Colonic mucosa (tissue), 4 donors: ENCODE measurements at places on chromosomes 4 and X. TPM values are rescaled to one million over a fixed set of nuclear protein-coding genes. Genes with fewer than 3 reads are reported as not detected.

- no peaks in the 10 kb centered on the region for H3K27me3 ChIP-seq
- no peak overlapping the region for H3K4me3 ChIP-seq
- H3K4me1 ChIP-seq: peaks cover 3% of the 10 kb centered on the region
- no peak for DNase-seq
- no peaks in the 10 kb centered on the region for H3K36me3 ChIP-seq
Observed at GRCh38 chr4:15996773-15997172, 33.8 kb upstream of the FGFBP2 start.

DNA sequence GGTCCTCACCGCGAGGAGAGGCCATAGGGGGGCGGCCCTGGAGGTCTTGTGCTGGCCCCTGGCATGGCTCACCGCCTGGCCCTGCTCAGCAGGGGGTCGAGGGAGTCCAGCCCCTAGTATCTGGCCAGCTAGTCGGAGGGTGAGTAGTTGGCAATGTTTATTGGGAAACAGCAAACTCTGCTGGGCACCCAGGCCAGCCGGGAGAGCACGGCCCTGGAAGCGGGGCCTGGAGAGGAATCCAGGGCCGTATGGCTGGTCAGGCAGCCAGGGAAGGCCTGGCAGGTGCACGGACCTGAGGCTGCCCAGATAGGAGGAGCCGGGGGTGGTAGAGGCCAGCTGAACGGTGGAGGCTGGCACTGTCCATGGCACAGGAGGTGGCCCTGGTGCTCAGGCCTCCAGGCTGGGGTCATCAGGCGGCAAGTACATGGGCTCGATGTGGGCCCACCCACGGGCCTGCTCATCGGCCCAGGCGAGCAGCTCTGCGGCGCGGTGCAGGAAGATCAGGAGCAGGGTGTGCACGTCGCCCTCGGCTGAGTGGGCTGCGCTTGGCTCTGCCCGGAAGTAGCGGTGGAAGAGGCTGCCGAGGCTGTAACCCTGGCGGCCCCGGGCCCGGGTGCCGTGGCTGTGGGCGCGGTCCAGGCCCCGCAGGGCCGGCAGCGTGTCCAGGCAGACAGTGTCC lies 1.4 kb downstream of the TREX2 start:
- no peaks in the 10 kb centered on the region for H3K4me1 ChIP-seq
- no peak overlapping the region for H3K27ac ChIP-seq
- DNase-seq: no peak
- no peaks in the 10 kb centered on the region for H3K36me3 ChIP-seq

GRCh38 chrX:37942170-37942569 lies 64.2 kb upstream of the SYTL5 start:
- DNase-seq: no peak
- no peaks in the 10 kb centered on the region for H3K36me3 ChIP-seq
- H3K4me1 ChIP-seq: no peaks in the 10 kb centered on the region
- H3K4me3 ChIP-seq: no peak overlapping the region
- no peak overlapping the region for H3K27ac ChIP-seq

DNA sequence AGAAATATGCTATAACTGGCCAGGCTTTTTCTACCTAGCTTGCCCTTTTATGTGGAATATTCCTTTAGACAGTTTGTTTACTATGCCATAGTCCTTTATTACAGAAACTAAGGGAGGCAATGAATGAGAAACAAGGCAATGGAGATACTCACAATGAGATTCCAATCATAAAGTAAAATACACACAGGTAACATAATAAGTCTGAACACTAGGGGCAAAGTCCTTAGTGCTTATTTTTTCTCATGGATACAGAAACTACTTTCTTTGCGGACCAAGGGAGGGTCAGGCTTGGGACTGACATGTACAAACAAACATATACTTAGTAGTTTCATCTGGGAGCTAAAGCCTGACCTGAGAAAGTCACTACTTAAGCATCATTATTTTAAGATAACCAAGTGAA lies 16.0 kb upstream of the UGT8 start:
- no peak overlapping the region for H3K4me3 ChIP-seq
- H3K27me3 ChIP-seq: no peaks in the 10 kb centered on the region
- H3K27ac ChIP-seq: peak overlapping the region; percentile 8
- H3K4me1 ChIP-seq: no peaks in the 10 kb centered on the region
- H3K36me3 ChIP-seq: no peaks in the 10 kb centered on the region

DNA sequence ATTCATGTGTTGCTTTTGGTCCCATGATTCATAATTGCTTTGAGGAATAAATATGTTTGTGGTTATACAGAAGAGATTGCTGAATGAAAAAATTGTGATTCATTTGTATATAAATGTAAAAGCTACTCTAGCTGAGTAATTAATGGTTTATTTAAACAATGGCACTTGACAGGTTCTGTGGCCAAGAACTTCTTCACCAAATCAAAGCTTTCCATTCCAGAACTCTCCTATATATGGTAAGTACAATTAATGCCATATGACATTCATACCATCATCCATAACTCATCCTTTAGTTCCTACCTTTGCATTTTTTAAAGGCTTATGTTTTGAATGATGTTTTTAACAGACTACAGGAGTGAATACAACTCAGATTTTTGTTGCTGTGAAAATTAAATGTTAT lies 105.8 kb downstream of the REPS2 start:
- H3K4me1 ChIP-seq: no peaks in the 10 kb centered on the region
- H3K36me3 ChIP-seq: no peaks in the 10 kb centered on the region
- H3K27ac ChIP-seq: no peak overlapping the region
- H3K4me3 ChIP-seq: no peak overlapping the region
- peaks cover 3% of the 10 kb centered on the region for H3K27me3 ChIP-seq

- H3K27ac ChIP-seq: no peak overlapping the region
- H3K4me3 ChIP-seq: no peak overlapping the region
- no peaks in the 10 kb centered on the region for H3K4me1 ChIP-seq
- H3K36me3 ChIP-seq: no peaks in the 10 kb centered on the region
- no peaks in the 10 kb centered on the region for H3K27me3 ChIP-seq
- no peak for DNase-seq
Observed at GRCh38 chrX:87338510-87338909, 179.1 kb upstream of the KLHL4 start.

DNA sequence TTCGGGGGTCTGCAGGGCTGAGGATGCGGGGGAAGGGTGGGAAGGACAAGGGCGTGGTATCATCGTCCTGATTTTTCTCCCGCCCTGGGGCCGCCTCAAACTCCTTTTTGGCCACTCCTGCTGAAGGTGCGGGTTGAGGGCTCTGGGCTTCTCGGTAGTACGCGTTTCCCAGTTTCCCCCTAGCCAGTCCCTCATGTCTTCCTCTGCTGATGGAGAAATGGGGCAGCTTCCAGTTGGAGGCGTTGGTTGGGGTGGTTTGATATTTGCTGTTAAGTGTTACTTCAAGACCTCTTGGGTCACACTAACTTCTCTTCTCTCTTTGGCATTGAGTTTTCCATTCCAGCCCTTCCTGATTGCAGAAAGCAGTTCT lies 482 bp downstream of the GSTCD start:
- H3K27me3 ChIP-seq: no peaks in the 10 kb centered on the region
- H3K4me3 ChIP-seq: peak overlapping the region; percentile 97
- H3K36me3 ChIP-seq: no peaks in the 10 kb centered on the region
- DNase-seq: peak; percentile 42

DNA sequence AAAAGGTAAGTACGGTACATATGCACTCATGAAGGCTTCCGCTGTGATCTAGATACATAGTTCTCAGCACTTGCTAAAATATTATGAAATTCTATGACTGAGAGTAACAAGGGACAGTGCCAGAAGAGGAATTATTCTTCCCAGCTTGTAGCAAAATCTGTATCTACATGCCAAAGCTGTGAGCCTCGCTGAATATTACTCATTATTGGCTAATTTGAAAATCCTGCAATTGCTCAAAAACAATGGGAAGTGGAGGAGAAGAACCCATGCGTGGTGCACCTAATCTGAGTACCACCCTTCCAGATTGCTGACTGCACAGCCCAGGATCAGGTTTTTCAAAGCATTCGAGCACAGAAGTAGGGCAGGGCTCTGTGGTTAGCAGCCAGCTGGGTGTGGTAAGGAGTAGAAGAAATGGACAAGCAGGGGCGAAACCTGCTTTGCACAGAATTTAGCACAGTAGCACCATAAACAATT lies 17.4 kb upstream of the PDCL2 start:
- no peak for DNase-seq
- H3K27me3 ChIP-seq: no peaks in the 10 kb centered on the region
- no peaks in the 10 kb centered on the region for H3K36me3 ChIP-seq
- no peak overlapping the region for H3K4me3 ChIP-seq
- no peak overlapping the region for H3K27ac ChIP-seq

DNA sequence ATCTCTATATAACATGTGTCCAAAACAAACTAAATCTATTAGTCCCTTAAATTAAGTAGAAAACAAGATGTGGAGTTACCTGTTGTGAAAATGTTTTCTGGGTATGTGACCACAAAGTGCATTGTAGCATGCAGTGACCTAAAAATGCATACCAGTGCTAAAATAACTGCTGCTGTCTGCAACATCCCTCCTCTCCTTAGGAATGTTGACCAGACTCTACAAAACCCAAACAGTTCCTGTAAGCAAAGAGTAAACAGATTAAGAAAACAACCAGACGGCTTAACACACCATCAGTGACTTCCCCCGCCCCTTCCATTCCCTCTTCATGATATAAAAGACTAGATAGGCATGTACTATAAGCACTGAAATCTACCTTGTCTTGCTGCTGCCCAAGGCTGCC lies 15.8 kb upstream of the RAB33B start:
- no peaks in the 10 kb centered on the region for H3K4me1 ChIP-seq
- H3K27ac ChIP-seq: no peak overlapping the region
- H3K4me3 ChIP-seq: no peak overlapping the region

- no peaks in the 10 kb centered on the region for H3K36me3 ChIP-seq
- DNase-seq: no peak
- no peaks in the 10 kb centered on the region for H3K4me1 ChIP-seq
- H3K27ac ChIP-seq: no peak overlapping the region
- no peaks in the 10 kb centered on the region for H3K27me3 ChIP-seq
Observed at GRCh38 chrX:63680423-63680822, 104.6 kb downstream of the ARHGEF9 start.

DNA sequence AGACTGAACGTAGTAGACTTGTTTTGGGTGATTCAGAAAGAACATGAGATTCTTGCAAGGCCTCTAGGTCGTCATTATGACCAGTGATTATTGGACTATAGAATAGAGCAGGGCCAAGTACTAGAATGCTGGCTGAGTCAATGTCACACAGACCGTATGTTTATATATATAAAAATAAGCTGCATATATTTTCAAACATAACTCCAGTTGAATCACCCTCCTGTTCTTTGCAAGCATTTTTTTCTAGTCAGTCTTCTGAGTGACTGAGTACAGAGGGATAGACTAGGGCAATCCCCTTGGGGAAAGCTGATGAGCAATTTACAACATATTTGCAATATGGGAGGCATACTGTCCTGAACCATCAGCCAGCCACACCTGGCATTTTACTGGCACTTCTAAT lies 48.4 kb upstream of the PRPS1 start:
- H3K4me3 ChIP-seq: no peak overlapping the region
- DNase-seq: no peak
- H3K4me1 ChIP-seq: no peaks in the 10 kb centered on the region
- H3K27me3 ChIP-seq: no peaks in the 10 kb centered on the region
- H3K36me3 ChIP-seq: no peaks in the 10 kb centered on the region

GRCh38 chr4:85732124-85732523 lies 257.2 kb downstream of the ARHGAP24 start:
- no peaks in the 10 kb centered on the region for H3K36me3 ChIP-seq
- DNase-seq: no peak
- H3K4me1 ChIP-seq: no peaks in the 10 kb centered on the region
- no peak overlapping the region for H3K4me3 ChIP-seq
- no peak overlapping the region for H3K27ac ChIP-seq

DNA sequence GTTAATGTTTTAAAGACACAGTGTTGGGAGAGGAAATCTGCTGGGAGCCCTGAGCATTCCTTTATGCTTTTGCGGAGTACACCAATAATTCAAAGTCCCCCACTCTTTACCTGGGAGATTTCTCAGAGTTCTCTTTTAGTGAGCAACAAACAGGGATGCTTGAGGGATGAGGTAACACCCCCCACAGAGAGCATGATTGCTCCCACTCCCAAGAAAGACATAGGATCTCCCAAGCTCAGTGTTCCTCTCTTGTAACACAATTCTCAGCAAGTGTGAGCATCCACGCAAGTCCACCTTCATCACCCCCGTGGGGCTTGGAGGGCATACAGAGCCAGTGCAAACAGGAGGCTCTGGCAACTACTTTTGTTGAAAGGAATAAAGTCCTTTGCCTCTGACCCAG lies 36.1 kb downstream of the GSPT2 start:
- H3K36me3 ChIP-seq: no peaks in the 10 kb centered on the region
- no peak overlapping the region for H3K4me3 ChIP-seq
- no peak for DNase-seq
- no peaks in the 10 kb centered on the region for H3K4me1 ChIP-seq
- H3K27me3 ChIP-seq: no peaks in the 10 kb centered on the region
- H3K27ac ChIP-seq: no peak overlapping the region

DNA sequence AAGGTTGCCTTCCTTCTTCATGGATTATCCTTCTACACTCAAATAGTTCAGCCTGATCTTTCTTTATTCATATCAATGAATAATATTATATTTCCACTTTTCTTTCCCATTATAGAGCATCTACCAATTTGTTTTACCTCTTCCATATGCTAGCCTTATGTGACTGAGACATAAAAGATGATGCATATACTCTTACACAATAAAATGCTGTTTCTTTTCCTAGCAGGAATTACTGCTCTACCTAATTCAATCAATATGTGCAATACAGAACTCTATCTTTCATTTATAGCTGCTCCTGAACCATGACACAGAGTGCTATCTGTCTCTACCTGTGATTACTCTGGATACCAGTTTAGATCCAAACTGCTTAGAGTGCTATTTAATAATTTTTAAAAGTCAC lies 2334.0 kb downstream of the PCDH7 start:
- no peak overlapping the region for H3K4me3 ChIP-seq
- H3K27ac ChIP-seq: no peak overlapping the region
- H3K27me3 ChIP-seq: no peaks in the 10 kb centered on the region
- H3K4me1 ChIP-seq: no peaks in the 10 kb centered on the region
- no peak for DNase-seq

- no peak overlapping the region for H3K4me3 ChIP-seq
- no peaks in the 10 kb centered on the region for H3K27me3 ChIP-seq
- no peak for DNase-seq
Observed at GRCh38 chr4:73197220-73197619, 61.4 kb downstream of the ANKRD17 start.

F11 gene
- total RNA-seq: 0.54 TPM

SPACA5 gene
- total RNA-seq: not detected

GALNTL6 gene
- total RNA-seq: 0.20 TPM

ATP2B3 gene
- total RNA-seq: not detected

F8 gene
- 2.3 TPM for total RNA-seq

RAB28 gene
- total RNA-seq: 13.3 TPM

FAAH2 gene
- total RNA-seq: 11.3 TPM

GAGE1 gene
- not detected for total RNA-seq

BCORL1 gene
- 8.3 TPM for total RNA-seq
